AG08396 (cell line): ENCODE measurements at places on chromosomes 1 and 21.

GRCh38 chr1:55078470-55078869, 39.1 kb downstream of the PCSK9 start:
- DNase-seq = no peak

DNA sequence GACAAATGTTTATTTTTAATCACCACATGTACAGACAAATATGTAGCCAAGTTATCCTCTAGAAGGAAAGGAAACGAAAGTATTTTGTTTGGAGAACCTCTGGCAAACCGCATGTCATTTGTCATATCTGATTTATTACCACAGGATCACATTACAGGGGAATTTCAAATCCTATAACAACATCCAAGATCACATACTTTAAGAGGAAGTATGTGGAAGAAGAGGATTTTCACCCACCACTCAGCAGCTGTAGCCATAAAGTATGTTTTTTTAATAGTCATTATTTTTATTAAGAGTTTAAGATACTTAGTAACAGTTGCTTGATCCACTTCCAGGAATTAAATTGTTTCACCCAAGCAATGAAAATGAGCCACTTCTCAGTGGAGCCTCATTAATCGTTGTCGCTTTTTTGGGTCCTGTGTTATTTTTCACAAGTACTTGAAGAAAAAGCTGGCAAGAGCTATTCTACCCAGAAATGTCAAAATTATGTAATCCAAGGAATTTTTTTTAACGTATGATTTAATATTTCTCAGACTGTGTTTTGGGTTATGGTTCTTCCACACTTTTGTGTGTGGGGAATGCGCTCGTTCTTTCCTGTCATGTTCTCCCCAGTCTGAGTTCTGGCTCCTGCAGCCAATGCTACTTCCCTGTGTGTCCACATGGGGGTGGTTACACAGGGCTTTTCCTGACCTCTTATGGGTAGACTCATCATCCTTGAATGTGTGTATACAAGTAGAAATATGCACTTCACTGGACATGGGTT, 6.9 kb downstream of the SERTAD4 start:
- DNase-seq = peak; percentile 77

DNA sequence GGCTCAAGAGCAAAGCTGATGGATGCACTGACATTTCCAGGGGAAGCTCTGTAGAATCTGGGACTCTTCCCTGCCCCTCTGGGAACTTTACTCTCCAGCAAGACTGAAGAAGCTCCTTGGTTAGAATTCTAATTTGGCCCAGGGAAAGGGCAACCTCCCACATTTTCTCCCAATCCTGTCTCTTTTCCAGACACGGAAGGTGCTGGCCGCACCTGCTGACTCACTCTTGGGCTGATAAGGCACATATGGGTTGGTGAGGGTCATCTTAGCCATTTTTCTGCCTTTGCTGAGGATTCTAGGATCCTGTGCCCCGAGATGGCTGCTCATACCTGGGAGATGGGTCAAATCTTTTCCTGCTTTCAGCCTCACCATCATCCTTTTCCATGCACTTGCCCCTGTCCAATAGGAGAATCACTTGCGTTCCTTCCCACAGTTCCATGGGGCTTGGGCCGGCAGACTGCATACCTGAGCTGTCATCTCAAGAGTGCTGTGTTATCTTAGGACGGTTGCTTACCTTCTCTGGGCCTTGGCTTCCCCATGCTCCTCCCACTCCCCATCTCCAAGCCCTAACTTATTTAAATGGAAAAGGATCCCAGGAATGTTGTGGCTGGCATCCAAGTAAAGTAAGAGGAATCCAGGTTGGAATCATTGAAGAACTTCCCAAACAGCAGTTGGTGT, 1.3 kb downstream of the TINAGL1 start:
- no peak for DNase-seq

DNA sequence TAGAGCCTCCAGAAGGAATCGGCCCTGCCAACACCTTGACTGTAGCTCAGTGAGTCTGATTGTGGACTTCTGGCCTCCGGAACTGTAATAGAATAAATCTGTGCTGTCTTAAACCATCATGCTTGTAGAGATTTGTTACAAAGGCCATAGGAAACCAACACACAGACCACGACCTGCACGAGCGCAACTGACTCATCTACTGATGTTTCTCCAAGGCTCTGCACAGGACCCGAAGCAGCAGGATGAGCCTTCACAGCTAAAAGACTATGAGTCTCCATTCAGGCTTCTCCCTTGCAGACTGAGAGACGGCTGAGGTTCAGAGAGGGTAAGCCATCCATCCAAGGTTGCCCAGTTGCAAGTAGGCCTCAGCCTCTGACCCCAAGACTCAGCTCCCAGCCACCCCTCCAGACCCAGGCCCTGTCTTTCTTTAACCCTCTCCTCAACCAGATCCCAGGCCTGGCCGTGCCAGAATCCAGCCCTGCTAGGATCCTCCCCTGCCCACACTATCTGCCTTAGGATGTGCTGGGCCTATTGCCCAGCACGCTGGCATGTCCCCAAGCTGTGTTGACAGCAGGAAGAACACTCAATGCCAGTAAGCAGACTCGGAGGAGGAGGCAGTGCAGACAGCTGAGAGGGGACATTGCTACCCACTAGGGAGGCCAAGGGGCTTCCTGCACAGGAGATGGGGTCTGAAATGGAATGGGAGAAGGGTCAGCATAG, 109.0 kb downstream of the HMGB4 start:
- DNase-seq = no peak
